ENCODE measurements at places on chromosomes 6 and 20.
A peak's percentile ranks its signal among the peaks of the same experiment; 100 is the strongest.

DNA sequence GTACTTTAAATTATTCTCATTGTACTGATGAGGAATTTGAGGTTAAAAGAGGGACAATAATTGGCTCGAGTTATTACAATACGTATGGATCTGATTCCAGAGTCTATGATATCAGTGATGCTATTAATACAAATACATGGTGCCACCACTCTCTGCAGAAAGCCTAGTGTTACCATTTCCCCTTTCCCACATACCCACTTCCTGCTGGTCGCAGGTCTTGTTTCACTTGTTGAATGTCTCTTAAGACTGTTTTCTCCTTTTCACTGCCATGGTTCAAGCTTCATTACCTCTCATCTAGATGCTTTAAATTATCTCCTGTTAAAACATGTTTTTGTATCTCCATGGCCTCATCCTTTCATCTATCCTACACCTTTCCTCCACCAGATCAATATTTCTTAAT, 62.0 kb downstream of the FHL5 start:
- no peak for DNase-seq

- no peak for DNase-seq
These were observed 43.9 kb upstream of the GGTLC1 start for GRCh38 chr20:24032400-24032898.

DNA sequence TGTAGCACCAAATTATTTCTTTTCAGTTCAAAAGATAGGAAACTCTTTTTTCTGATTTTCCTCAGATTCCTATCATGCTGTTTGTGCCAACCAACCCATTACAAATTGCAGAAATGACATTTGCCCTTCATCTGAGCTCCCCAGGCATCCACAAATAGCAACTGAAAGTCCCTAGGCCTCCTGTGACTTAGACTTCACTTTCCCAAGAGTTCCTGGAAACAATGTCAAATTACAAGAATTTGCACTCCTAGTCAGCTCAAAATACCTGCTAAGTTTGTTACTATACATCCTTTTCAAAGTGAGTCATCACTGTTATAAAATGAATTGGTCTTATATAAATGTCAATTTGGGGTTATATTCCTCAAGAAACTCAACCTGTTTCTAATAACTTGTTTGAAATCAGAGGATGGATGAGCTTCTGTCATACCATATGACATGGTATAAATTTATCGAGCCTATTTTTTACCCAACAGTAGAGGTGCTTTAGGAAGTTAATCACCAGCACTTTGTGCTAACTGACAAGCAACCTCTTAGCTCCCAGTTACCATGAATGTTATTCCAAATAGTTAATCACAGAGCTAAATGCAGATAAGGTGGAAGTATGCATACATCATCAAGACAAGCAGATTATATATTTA, 256.5 kb downstream of the HACE1 start:
- no peak for DNase-seq

- DNase-seq: no peak
These were observed 27.3 kb upstream of the FOXA2 start for GRCh38 chr20:22611636-22612035.

- DNase-seq: no peak
These were observed 122.3 kb downstream of the QRSL1 start for GRCh38 chr6:106751501-106752252.

DNA sequence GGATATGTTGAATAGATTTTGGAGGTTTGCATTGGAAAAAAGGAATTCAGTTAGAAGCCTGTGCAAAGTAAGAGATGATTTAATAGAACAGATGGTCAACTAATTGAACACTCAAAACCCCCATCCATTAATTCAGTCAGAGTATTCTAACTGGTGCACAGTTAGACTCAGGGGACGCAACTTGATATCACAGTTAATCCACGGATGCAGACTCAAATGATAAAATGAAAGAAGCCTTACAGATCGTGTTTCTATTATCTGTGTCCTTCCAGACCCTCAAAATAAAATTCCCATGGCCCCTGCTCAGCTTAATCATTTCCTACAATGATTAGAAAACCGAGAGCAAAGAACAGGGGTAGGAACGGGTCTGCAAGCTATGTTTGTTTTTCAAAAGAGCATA, 45.4 kb upstream of the DTNBP1 start:
- no peak for DNase-seq

GRCh38 chr6:36897609-36898008, 11.9 kb downstream of the C6orf89 start:
- peak; percentile 67 for DNase-seq

- DNase-seq: no peak
These were observed 291.5 kb downstream of the TBC1D32 start for GRCh38 chr6:121042766-121043165.

- peak; percentile 26 for DNase-seq
These were observed 23.8 kb upstream of the POLR1H start for GRCh38 chr6:30037182-30037788.

- no peak for DNase-seq
These were observed 24.4 kb downstream of the DNAH8 start for GRCh38 chr6:38739532-38739931.

DNA sequence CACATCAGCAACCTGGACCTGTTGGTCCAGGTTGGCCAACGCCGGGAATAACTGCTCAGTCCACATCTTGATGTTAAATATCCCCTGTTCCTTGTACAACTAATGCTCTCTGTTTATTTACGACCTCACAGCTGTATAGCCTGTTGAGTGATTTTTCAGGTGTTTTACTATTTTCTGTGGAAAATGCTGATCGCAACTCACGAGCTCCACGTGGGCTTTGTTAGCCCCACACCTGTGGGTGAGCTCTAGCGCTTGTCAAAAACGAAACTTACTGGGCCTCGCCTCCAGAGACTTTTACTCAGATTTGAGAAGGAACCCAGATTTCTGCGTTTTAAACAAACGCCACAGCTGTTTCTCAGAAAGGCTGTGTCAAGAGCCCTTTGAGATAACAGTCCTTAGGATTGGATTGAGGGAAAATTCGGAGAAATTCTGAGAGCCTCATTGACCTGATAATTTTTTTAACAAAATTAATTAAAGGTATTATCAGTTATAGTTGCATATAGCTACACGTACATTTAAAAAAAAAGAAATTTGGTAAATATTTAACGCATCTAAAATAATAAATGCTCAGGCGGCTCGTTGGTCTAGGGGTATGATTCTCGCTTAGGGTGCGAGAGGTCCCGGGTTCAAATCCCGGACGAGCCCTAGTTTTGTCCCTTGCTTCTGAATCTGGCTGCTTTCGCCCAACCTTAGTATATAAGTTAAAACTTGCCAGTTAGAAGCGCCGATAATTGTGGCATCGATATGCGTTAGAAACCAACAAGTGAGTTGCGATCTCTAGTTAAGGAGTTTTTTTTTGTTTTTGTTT, 16.7 kb downstream of the HMGN4 start:
- no peak for DNase-seq

- DNase-seq: no peak
These were observed 2.6 kb downstream of the TOMM6 start for GRCh38 chr6:41790045-41790444.

Data from T-helper 2 cell (primary cell).